ENCODE measurements at places on chromosomes 3 and 15.
A peak's percentile ranks its signal among the peaks of the same experiment; 100 is the strongest.

DNA sequence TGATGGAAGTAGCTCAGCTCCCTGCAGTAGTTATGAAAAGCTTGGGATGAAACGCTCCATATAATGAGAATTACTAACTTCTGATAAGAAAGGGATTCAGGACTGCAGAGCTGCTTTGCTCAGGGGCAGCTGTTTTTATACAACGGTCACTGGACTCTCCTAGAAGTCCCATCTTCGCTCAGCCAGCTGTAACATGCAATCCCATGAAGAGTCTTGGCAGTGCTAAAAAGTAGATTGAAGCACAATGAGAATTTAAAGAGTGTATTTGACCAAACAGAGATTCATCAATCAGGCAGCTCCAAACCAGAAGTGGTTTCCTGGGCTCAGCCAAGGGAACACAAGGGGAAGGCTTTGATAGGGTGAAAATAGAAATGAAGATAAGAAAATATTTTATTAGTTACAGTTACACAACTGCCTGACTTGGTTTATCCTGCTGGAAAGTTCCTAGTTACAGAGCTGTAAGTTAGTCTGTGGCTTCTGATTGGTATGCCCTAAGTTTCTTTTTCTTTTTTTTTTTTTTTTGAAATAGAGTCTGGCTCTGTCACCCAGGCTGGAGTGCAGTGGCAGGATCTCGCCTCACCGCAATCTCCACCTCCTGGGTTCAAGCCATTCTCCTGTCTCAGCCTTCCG is 24.1 kb downstream of the SIDT1 start:
- DNase-seq, result no peak

DNA sequence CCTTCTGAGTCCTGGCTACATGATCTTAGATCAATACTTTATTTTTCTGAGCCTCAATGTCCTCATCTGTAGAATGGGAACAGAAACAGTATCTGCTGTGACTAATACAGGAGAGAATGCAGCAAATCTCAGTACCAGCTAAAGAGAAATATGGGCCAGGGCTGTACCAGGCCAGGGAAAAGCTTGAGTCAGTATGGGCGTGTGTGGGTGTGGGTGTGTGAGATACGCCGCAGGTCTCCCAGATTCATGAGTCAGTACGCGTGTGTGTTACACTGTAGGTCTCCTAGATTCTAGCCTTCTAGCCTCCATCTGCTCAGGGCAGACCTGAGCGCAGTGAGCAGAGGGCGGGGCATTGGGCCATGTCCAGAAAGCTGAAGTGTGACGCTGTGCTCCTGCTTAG is 15.2 kb downstream of the GNAI2 start:
- DNase-seq, result peak; percentile 76

DNA sequence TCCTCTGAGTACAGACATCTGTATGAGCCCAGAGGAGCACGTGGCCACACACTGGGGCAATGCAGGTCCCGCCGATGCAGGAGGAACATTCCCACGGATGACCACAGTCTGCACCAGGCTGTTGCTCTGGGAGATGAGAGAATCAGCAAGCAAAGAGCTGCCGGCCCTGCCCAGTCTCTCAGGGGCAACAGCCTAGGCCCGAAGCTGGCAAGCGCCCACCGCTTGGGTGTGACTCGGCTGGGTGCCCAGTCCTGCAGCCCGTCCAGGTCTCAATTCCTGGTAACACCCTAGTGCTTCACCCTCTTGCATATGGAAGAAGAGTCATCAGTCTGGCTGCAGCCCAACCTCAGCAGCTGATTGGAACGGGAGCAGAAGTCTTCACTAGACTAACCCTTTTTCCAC is 153.7 kb upstream of the HES1 start:
- peak; percentile 47 for DNase-seq

DNA sequence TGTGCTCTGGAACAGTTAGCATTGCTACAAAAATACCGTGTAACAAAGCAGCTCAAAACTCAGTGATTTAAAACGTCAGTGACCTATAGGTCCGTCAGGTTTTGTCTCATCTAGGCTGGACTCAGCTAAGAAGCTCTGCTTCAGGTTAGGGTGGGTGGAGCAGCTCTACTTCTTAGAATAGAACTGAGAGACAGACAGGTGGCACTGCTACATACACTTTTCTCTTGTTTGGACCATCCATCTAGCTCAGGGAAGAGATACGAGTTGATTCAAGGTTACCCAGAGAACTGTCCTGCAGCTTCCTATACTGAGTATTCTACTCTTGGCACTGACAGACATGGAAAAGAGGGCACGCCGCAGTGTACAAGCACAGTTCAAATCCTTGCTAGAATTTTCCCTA is 456.1 kb downstream of the IGSF11 start:
- DNase-seq, result no peak

DNA sequence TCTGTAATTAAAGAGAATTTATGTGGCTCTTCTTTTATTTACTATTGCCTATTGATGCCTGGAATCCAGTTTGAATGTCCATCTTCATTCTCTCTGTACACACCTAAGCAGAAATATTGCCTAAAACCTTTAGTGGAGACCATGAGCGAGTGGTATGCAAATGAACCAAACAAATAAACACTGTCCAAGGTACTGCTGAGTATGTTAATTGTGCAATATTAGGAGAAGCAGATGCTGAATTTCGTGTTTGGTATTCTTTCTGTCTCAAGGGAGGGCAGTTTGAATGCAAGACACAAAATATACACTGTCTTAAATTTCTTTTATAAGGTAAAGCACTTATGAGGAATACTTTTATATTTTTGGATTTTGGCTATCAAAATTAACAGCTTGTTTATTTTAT is 440.9 kb downstream of the RBMS3 start:
- no peak for DNase-seq

- no peak for DNase-seq
Observed at GRCh38 chr3:145760036-145760435, 400.9 kb downstream of the PLOD2 start.

DNA sequence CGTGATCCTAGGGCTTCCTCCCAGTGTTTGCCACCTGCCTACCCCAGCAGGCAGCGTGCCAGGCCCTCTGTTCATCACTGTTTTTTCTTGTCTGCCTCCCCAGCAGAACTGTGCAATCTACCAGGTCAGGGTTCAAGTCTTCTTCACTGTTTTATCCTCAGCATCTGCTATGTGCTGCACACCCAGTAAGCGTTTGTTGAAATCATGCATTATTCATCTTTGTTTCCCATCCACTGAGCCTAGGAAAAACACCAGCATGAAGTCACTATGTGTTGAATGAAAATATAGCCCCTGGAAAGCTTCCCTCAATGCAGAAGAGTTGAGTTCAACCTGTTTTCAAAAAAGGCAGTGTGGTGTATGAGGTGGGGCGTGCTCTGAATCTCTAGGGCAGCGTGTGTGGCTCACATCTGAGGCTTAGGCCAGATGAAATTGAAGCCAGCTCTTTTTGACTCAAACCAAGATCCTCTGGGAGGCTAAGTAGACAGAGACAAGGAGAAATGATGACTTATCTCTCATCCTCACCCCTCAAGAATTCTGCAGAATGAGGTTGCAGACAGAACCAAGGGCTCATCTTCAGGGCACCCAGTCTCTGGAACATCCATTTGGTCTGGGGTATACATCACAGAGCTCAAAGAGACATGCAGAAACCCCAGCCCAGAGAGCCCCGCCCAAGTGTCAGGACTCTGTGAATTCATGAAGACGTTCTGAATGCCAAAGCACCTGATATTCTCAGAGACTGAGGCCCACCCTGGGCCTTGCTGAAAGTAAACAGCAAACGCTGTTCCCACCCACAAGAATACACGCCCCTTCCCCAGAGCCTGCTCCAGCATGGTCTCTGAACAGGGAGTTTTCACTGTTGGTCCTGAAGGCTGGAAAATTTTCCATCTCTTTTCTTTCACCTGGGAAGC is 5.7 kb upstream of the CAV3 start:
- DNase-seq, result no peak

DNA sequence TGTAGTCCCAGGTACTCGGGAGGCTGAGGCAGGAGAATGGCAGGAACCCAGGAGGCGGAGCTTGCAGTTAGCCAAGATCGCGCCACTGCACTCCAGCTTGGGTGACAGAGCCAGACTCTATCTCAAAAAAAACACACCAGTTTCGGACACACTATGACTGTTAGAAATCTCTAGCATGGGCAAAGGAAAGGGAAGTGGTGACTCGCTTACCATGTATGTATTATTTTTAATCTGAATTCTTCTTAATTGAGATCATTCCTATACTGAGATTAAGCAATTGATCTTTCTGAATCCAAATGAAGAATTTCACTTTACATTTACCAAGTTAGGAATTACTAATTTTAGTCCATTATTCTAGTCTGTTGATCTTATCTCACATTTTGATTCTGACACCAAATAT is 459.2 kb upstream of the ALCAM start:
- peak; percentile 59 for DNase-seq

DNA sequence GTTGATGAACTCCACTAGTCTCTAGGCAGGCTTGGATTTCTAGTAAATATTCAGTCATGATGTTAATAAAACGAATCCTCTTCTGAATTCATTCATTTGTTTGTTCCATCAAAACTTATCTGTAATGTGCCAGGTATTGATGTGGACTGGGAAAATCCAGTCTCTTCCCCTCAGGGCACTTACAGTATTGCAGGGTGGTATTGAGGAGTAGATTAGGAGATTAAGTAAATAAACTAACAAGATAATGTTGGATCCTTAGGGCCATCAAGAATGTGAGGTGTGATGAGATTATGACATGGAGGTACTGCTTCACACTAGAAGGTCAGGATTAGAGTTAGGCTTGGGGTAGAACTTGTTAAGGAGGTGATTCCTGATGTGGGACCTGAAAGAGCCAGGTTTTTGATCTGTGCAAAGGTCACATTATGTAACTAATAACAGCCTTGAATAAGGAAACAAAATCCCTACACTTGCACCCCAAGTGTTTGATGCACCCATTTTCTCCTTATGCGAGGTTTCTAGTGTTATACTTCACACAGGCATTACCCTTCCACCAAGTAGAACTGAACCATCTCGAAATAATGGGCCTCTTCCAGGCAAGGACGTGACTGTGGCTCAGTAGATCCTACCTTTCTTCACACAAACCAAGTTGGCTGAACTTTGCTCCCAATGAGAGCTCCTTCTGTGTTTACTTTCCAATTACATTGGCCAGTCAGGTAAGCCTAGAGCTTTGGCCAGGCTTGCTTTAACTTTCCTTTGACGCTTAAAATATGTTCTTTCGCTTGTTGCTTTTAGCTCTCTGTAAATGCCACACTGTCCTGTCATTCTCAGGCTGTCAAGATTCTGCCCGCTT is 16.7 kb downstream of the MCTP2 start:
- DNase-seq, result no peak

GRCh38 chr3:61648481-61648880 is 87.1 kb downstream of the PTPRG start:
- DNase-seq, result no peak

DNA sequence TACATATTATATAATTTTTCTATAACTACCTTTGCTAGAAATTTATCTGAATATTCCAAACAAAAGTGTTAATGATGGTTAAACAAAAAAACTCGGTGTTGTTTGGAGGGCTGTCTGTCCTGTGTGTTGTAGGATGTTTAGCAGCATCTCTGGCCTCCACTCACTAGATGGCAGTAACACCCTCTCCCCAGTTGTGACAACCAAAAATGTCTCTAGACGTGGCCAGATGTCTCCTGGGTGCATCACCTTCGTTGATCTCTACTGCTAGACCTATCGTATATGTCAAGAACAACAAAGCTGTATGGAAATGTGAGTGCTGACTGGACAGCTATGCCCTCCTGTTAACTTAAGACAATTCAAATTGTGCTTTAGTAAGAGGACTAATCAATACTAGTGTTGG is 14.1 kb downstream of the ANKRD34C start:
- DNase-seq, result no peak

- no peak for DNase-seq
Observed at GRCh38 chr3:78281381-78281780, 1241.5 kb downstream of the ROBO2 start.

DNA sequence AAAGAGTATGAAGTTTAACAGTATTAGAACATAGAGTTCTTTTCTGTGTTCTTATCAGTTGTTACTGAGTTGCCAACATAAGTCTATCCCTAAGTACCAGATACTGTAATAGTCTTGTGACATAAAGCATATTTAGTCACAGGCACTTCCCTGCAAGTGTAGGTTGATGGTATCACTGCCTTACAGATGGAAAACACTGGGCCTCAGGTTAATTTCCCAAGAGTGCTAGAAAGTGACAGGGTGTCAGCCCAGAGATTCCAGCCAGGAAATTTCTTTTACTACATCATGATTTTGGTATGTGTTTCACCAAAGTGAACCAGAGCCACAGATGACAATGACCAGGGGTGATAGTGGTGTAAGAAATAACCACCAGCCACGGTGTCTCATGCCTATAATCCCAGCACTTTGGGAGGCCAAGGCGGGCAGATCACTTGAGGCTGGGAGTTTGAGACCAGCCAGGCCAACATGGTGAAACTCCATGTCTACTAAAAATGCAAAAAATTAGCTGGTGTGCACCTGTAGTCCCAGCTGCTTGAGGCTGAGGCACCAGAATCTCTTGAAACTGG is 3.2 kb downstream of the EIF1B start:
- peak; percentile 24 for DNase-seq

- no peak for DNase-seq
Observed at GRCh38 chr3:85652360-85652759, 693.6 kb downstream of the CADM2 start.

DNA sequence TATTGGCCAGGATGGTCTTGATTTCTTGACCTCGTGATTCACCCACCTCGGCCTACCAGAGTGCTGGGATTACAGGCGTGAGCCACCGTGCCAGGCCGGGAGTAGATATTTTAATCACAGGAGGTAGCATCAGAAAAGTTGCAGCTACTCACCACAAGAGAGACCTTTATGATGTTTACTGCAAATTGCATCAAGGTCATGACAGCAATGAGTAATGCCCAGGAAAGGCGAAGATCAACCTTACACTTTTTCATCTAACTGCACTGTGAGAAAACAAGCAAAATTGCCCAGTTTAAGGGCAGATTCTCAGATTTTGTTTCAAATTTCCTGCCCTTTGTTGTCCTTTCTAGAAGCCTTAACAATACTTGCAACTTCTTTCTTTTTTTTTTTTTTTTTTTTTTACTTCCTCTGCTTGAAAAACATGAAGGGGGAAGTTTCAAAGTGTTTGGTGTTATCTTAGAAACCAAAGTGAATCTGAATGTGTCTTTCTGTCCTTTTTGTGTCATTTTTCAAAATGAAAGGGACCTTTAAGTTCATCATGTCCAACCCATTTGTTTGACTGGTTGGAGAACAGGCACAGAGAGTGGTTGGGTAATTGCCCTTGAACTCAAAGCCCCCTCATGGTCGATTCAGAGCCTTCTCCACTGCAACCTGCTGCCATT is 25.0 kb downstream of the TGFBR2 start:
- peak; percentile 87 for DNase-seq

DNA sequence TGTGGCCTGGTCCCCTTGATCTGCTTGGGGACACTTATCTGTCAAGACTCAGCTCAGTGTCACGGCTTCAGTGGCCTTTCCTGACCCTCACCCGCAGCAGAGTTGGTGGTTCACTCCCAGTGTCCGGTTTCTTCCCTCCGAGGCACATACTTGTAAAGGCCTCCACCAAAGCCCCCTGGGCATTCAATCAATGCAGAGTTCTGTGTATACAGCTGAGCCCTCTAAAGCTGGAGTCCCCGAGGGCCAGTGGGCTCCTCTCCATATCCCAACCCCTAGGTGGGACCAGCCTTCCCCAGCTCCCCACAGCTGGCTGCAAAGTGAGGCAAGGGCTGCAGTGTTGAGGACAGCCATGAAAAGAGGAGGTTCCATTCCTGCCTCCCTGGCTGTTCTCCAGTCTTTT is 70.9 kb upstream of the RGMA start:
- DNase-seq, result no peak

- peak; percentile 76 for DNase-seq
Observed at GRCh38 chr3:113626503-113627371, 69.7 kb downstream of the USF3 start.

GRCh38 chr15:91927585-91927984 is 74.1 kb downstream of the SLCO3A1 start:
- DNase-seq, result no peak

GRCh38 chr3:123757281-123757940 is 126.7 kb downstream of the MYLK start:
- peak; percentile 96 for DNase-seq
